GM12878 (cell line): ENCODE measurements at places on chromosomes 7 and 10. TPM values are rescaled to one million over a fixed set of nuclear protein-coding genes. Genes with fewer than 3 reads are reported as not detected.

Gene PLAC9
- total RNA-seq, result not detected in 2 replicates

Gene GSTO2
- total RNA-seq, result 0.26 and 0.48 TPM in 2 replicates

DNA sequence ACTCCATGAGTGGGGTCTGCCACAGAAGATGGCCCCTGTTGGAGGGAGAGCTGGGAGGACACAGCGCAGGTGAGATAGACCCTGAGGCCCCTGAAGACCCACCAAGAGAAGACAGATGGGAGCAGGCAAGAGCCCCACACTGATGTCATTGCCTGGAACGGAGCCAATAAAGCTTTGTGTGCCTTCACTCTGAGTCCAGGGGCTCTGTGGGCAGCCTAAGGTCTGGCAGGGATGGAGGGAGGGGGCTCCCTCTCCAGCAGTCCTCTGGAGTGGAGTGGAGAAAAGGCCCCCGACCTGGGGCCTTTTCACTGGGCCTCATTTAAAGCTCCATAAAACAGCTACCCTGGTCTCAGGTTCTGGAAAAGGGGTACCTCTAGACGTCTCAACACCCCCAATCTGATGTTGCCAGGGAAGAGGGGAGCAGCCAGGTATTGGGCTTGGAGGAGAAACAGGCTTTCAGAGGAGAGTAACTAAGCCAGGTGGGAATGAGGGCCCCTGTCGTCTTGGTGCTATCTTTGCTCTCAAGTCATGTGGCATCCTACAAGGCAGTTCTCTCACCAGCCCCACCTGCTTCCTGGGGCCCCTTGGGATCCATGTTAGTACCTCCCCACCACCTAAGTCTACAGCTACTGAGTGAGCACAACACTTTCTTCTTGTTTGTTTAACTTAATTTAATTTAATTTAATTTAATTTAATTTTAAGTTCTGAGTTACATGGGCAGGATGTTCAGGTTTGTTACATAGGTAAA is 1.4 kb downstream of the C10orf62 start:
- no peak overlapping the region for H3K27ac ChIP-seq
- no peaks in the 10 kb centered on the region for H3K27me3 ChIP-seq
- no peaks in the 10 kb centered on the region for H3K4me1 ChIP-seq
- no peak overlapping the region for H3K4me3 ChIP-seq
- H3K36me3 ChIP-seq, result no peaks in the 10 kb centered on the region
- no peak for DNase-seq

GRCh38 chr7:42217053-42217452 is 20.0 kb downstream of the GLI3 start:
- no peak overlapping the region for H3K4me3 ChIP-seq
- H3K27me3 ChIP-seq, result no peaks in the 10 kb centered on the region
- H3K27ac ChIP-seq, result no peak overlapping the region
- no peaks in the 10 kb centered on the region for H3K4me1 ChIP-seq
- H3K36me3 ChIP-seq, result no peaks in the 10 kb centered on the region

DNA sequence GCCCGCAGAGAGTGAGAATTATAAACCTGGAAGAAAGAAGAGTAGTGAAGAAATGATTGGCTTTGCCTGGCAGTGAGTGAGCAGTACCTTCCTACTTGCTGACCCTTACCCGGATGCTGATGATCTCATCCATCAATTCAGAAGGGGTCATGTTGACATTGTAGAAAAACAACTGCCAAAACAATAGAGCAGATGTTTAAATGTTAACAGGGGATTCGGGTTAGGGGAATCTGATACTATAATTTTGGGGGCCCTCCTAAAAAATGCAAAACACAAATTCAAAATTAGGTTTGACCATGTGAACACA is 78.1 kb downstream of the MYOF start:
- H3K4me3 ChIP-seq, result no peak overlapping the region
- no peaks in the 10 kb centered on the region for H3K36me3 ChIP-seq
- no peaks in the 10 kb centered on the region for H3K4me1 ChIP-seq
- peaks cover 3% of the 10 kb centered on the region; the same call in 1 of the 2 replicates for H3K27me3 ChIP-seq
- H3K27ac ChIP-seq, result no peak overlapping the region
- DNase-seq, result no peak

DNA sequence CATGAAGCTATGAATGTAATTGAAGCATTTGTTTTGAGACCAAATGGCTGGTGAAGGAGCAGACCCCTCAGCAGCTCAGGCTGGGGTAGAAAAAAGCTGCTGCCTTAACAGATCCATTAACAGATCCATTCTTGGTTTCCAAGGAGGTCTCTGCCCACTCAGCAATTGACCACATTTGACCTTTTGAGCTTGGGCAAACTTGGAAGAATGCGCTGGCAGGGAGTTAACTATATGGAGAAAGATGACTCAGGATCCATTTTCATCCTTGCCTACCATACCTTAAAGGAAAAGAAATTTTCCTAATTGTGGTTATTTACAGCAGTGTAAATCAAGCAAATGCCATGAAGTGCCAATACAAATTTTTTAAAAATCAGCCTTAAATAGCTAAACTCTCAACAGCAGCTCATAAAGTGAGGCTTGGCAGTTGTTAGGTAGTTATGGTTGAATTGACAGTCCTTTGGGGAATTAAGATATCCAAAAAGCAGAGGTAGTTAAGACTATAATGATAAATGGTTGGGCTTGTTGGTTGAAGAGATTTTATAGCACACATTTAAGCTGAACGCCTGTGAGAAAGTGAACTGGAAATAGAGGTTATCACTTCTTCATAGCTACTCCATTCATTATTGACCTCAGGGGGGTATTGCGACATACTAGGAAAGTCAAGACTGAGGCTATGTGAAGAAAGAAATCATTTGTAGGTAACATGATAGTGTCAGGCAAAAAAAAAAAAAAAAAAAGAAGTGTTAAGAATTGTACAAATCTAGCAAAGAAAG is 83.9 kb downstream of the MKX start:
- no peak for DNase-seq
- no peak overlapping the region for H3K27ac ChIP-seq
- H3K36me3 ChIP-seq, result no peaks in the 10 kb centered on the region
- no peak overlapping the region for H3K4me3 ChIP-seq
- H3K27me3 ChIP-seq, result no peaks in the 10 kb centered on the region
- no peaks in the 10 kb centered on the region for H3K4me1 ChIP-seq

GRCh38 chr7:24436131-24436920 is 136.9 kb upstream of the PALS2 start:
- no peaks in the 10 kb centered on the region for H3K36me3 ChIP-seq
- H3K27me3 ChIP-seq, result no peaks in the 10 kb centered on the region
- H3K27ac ChIP-seq, result no peak overlapping the region
- H3K4me1 ChIP-seq, result peaks cover 4% of the 10 kb centered on the region; the same call in 1 of the 2 replicates
- no peak for DNase-seq

Gene IL15RA
- 9.9 and 12.1 TPM in 2 replicates for total RNA-seq

- no peaks in the 10 kb centered on the region for H3K4me1 ChIP-seq
- H3K27me3 ChIP-seq, result no peaks in the 10 kb centered on the region
- H3K36me3 ChIP-seq, result no peaks in the 10 kb centered on the region
- DNase-seq, result no peak
- H3K27ac ChIP-seq, result no peak overlapping the region
- H3K4me3 ChIP-seq, result no peak overlapping the region
Observed at GRCh38 chr7:31123321-31123720, 71.2 kb downstream of the ADCYAP1R1 start.

- no peak overlapping the region for H3K4me3 ChIP-seq
- H3K27me3 ChIP-seq, result no peaks in the 10 kb centered on the region
- H3K4me1 ChIP-seq, result no peaks in the 10 kb centered on the region
- DNase-seq, result no peak
- no peak overlapping the region for H3K27ac ChIP-seq
Observed at GRCh38 chr10:48224979-48225560, 49.4 kb downstream of the FRMPD2 start.

DNA sequence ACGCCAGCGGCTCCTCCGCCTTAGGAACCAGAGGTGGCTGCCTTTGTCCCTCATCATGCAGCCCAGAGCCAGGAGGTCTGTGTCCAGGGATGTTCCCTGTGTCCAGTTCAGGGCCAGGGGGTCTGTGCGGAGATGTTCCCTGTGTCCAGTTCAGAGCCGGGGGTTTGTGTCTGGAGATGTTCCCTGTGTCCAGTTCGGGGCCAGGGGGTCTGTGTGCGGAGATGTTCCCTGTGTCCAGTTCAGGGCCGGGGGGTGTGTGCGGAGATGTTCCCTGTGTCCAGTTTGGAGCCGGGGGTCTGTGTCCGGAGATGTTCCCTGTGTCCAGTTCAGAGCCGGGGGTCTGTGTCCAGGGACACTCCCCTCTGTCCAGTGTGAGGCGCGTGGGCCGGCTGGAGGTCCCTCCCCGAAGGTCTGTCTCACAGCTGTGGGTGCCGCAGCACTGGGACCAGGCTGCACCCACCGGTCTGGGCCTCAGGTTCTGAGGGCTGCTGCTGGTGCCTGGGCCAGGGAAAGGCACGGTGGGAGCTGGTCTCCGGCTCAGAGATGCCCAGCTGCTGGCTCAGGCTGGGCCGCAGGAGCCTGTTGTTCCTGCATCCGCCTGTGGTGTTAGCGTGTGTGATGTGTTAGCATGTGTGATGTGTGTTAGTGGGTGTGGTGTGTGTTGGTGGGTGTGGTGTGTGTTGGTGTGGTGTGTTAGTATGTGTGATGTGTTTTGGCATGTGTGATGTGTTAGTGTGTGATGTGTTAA is 67.9 kb upstream of the CFAP46 start:
- no peaks in the 10 kb centered on the region for H3K27me3 ChIP-seq
- H3K27ac ChIP-seq, result no peak overlapping the region
- H3K4me3 ChIP-seq, result no peak overlapping the region

- H3K4me3 ChIP-seq, result no peak overlapping the region
- peaks cover 5% of the 10 kb centered on the region; the same call in 1 of the 2 replicates for H3K36me3 ChIP-seq
- no peak overlapping the region for H3K27ac ChIP-seq
Observed at GRCh38 chr10:119388849-119389345, 153.6 kb downstream of the RGS10 start.

DNA sequence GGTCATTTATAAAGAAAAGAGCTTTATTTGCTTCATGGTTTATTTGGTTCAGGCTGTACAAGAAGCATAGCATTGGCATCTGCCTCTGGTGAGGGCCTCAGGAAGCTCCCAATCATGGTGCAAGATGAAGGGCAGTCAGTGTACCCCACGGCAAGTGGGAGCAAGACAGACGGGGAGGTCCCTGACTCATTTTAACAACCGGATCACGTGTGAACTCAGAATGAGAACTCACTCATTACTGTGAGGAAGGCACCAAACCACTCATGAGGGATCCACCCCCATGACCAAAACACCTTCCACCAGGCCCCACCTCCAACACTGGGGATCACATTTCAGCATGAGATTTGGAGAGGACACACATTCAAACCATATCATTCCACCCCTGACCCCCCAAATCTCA is 15.7 kb upstream of the CRYGN start:
- H3K4me3 ChIP-seq, result no peak overlapping the region
- H3K4me1 ChIP-seq, result no peaks in the 10 kb centered on the region
- no peak overlapping the region for H3K27ac ChIP-seq
- no peak for DNase-seq
- H3K27me3 ChIP-seq, result no peaks in the 10 kb centered on the region
- H3K36me3 ChIP-seq, result no peaks in the 10 kb centered on the region

DNA sequence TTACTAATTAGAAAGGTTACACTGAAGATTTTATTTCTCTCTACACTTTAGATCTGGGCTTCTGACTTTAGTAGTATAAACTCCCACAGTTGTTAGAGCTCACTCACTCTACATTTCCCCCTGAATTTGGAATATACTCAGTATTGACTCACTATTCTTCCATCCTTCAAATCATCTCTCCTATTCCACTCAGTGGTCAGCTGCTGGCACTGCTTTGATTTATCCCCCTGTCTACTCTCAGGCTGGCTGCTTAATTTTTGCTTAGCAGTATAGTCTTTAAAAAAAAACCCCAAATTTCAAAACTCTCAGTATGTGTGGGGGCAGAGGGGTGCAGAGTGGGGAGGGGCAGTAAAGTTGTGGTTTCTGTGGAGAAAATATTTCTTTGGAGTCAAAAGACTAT is 68.9 kb downstream of the CDK6 start:
- H3K27ac ChIP-seq, result no peak overlapping the region
- no peak overlapping the region for H3K4me3 ChIP-seq
- H3K4me1 ChIP-seq, result peaks cover 17% of the 10 kb centered on the region
- no peak for DNase-seq

DNA sequence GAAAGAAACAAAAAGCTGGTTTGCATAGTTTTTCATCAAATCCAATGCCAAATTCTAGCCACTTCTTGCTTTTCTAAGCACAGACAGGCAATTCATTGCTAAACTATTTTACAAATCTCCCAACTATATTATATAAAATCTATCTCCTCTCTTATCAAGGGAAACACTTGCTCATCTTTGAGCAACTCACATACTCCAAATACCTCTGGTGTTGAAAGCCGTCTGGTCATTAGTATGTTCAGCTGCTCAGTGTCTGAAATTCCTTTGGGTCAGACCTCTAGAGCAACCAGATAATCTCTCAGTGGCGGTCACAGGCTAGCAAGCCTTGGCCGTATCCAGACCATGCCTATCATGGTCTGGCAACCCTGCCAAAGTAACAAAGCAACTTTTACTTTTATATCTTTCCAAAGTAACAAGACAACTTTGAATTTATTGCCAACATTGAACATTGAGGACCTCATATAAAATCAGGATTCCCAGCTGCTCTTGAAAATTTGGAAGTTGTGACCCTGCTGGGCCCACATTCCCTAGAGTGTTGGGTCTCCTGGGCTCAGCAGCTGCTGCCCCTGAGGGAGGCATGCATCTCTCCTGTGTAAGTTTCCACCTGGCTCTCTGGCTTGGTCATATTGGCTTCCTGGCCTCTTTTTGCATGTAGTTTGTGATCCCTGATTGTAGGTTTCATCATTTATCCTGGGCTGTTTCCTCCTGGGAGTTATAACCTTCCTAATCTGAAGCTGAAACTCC is 56.8 kb upstream of the LANCL2 start:
- DNase-seq, result no peak
- H3K27ac ChIP-seq, result peak overlapping the region; percentile 74
- H3K4me1 ChIP-seq, result peaks cover 55% of the 10 kb centered on the region
- no peaks in the 10 kb centered on the region for H3K27me3 ChIP-seq
- H3K4me3 ChIP-seq, result no peak overlapping the region

Gene CYP26C1
- 0.08 TPM in 1 of 2 replicates, not detected in the other for total RNA-seq

DNA sequence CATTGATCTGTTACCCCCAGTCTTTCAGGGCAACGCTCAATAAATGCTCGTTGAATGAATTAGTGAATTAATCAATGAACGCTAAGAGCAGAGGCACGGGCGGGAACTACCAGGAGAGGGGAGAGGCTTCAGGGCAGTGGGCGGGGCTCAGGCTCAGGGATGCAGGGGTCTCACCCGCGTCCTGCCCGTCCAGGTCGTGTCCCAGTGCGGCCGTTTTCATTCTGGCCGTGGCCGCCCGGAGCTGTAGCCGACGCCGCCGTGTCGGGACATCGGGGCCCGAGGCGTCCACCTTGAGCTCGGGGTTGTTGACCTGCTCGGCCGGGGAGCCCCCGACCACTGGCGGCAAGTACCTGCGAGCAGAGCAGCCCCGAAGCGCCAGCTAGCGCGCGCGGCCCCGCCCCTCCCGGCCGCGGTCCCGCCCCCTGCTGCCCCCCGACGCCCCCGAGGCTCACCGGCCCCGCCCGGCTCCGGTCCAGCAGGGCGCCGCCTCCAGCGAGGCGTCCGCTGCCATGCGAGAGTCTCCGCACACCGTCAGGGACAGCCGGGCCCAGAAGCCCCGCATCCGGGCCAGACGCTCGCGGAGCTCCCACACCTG is 2.8 kb upstream of the GAL3ST4 start:
- H3K27me3 ChIP-seq, result peaks cover 4% of the 10 kb centered on the region; the same call in 1 of the 2 replicates
- H3K36me3 ChIP-seq, result no peaks in the 10 kb centered on the region
- peaks cover 49% of the 10 kb centered on the region for H3K4me1 ChIP-seq
- H3K27ac ChIP-seq, result no peak overlapping the region

GRCh38 chr7:137694405-137694804 is 152.4 kb downstream of the DGKI start:
- H3K36me3 ChIP-seq, result no peaks in the 10 kb centered on the region
- peak; percentile 17 for DNase-seq
- H3K4me3 ChIP-seq, result no peak overlapping the region
- H3K27ac ChIP-seq, result no peak overlapping the region
